ENCODE measurements at places on chromosomes 11 and 22.

DNA sequence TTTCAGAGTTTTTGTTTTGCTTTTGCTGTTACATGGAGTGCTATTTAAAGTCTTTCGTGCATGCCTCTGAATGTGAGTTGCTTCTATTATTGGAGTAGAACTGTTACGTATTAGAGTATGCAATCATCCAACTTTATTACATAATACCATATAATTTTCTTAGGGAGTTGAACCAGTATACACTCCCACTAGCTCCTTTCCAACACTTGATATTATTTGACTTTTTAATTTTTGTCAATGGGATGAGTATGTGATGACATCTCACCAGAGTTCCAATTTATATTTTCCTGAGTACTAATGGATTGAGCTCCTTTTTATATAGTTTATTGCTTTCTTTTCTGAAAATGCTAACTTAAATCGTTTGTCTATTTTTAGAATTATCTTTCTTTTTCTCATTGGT lies 90.9 kb downstream of the GRAMD1B start:
- ATAC-seq: no peak

GRCh38 chr22:45804319-45804985 lies 132.8 kb downstream of the ATXN10 start:
- no peak for ATAC-seq

GRCh38 chr11:69374946-69375310 lies 81.0 kb downstream of the MYEOV start:
- ATAC-seq: no peak

GRCh38 chr11:122690384-122690783 lies 34.9 kb downstream of the UBASH3B start:
- peak; percentile 25 for ATAC-seq

DNA sequence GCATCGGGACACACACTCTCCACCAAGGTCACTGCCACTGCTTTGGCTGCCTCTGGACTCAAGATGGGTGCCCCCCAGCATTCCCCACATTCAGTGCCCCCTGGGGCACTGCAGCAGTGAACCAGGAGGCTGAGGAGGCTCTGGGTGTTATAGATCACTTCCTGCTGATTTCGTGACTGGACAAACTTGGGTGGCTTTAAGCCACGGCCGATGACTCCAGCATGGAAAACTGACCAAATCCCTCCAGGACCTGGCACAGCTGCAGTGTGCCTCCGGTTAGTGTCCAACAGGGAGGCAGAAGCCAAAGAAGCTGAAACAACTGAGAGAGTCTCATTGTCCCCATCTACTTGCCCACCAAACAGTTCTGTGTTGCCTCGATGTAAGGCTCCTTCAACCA lies 1.2 kb upstream of the GANAB start:
- ATAC-seq: no peak

GRCh38 chr22:46891382-46891951 lies 129.0 kb downstream of the TBC1D22A start:
- ATAC-seq: no peak

DNA sequence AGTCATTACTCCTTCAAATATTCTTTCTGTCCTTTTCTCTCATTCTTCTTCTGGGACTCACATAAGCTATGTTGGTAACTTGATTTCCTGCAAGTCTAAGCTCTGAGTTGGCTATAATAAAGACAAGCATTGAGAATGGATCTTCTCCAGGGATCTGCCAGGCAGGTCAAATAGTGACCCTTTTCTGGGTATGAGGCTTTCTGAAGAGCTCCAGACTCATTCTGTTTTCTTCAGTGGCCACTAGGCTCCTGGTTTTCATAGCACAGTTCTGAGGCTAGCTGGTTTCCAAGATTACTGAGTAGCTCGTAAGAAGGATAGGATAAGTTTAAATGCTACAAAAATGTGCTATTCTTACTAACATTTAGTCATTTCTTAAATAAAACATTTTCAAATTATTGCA lies 38.3 kb downstream of the TMPRSS5 start:
- ATAC-seq: no peak

GRCh38 chr22:29031227-29032011 lies 30.2 kb downstream of the C22orf31 start:
- no peak for ATAC-seq

GRCh38 chr11:71998649-71999310 lies at the start of gene IL18BP:
TSS of gene IL18BP (plus strand) at chr11:71998909. CDS start at chr11:71999985, 1,076 bp downstream.
- ATAC-seq: peak; percentile 55

GRCh38 chr22:30280505-30280904 lies 8.8 kb downstream of the CASTOR1 start:
- no peak for ATAC-seq

DNA sequence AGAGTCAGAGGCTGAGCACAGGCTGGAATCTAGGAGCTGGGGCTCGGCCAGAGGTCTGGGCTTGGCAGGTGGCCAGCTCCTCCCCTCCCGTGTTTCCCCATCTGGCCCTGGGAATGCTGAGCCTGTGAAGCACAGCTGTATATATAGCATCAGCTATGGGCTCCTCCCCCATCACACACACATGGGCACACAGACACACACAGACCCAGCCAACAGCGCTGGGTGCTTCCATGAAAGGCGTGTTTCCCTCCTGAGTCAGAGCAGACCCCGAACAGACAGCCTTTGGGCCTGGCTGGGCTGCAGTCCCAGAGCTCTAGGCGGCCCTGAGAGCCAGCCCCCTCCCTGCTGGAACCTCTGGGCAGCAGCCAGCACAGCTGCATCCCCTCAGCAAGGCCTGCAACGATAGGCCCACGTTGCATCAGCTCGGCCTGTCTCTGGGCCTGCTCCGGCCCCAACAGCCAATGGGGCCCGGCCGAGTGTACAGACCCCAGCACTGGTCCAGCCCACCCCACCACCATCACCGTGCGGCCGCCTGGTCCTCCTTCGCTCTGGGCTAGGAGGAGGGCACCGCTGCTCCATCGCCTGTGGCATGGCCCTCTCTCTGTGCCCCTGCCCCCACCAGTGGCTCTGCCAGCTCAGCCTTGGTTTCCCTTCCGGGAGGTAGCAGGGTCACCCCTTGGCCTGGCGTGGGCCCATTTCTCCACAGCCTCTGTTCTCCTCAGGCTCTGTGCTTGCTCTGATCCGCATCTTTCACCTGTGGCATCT lies 7.6 kb upstream of the SERPINH1 start:
- no peak for ATAC-seq

DNA sequence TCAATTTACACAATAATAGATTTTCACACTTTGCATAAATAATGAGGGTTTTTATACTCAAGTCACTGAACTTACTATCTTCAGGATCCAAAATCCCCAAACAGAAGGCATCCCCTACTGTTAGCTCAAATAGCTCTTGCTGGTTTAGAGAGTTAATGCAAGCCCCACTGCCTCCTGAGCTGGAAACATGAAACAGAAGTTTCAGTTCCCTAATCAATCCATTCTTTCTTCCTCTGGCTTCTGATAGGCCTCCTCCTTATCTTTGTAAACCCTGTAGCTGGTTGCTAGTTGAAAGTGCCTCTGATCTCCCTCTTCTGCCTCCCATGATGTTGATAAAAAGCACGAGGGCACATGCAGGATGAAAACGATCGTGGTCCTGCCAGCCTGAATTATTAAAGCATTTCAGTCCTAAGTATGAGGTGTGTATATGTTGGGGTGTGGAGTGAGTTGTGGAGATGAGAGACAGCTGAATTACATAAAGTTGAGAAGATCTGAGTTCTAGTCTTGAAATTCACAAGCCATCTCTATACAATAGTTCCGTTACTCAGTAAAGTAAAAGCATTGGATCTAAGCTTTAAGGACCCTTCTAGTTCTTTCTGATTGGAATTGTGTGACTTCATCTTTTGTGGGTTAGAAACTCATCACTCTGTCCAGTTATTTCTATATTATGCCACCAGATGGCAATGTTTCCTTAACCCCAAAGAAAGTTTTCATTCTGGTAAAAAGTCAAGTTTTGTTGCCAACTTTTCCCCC lies 35.0 kb upstream of the EHF start:
- ATAC-seq: peak; percentile 51

DNA sequence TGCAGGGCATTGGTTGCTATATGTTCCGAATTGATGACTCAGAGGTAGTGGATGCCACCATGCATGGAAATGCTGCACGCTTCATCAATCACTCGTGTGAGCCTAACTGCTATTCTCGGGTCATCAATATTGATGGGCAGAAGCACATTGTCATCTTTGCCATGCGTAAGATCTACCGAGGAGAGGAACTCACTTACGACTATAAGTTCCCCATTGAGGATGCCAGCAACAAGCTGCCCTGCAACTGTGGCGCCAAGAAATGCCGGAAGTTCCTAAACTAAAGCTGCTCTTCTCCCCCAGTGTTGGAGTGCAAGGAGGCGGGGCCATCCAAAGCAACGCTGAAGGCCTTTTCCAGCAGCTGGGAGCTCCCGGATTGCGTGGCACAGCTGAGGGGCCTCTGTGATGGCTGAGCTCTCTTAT lies 5.4 kb upstream of the TTC36 start:
- ATAC-seq: no peak

DNA sequence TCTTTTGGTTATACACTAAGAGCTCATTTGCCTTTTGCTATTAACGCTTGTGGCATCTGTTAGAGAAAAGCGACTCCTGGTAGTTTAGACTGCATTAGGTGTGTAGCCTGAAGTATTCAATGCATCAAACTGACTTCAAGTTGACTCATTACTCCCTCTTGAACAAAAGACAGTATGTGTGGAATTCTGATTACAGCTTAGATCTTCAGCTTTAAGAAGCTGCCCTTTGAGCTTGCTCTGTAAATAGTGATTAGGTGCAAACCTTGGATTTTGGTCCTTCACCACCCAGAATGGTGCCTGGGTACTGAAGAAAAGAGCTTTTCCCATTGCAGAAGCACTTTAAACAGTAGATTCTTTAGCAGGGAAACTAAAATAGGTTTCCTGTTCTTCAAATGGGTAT lies 62.1 kb downstream of the FAT3 start:
- ATAC-seq: no peak

- no peak for ATAC-seq
Observed at GRCh38 chr11:109734566-109734965, 312.6 kb downstream of the C11orf87 start.

GRCh38 chr11:77501758-77502157 lies 27.9 kb upstream of the PAK1 start:
- ATAC-seq: no peak

DNA sequence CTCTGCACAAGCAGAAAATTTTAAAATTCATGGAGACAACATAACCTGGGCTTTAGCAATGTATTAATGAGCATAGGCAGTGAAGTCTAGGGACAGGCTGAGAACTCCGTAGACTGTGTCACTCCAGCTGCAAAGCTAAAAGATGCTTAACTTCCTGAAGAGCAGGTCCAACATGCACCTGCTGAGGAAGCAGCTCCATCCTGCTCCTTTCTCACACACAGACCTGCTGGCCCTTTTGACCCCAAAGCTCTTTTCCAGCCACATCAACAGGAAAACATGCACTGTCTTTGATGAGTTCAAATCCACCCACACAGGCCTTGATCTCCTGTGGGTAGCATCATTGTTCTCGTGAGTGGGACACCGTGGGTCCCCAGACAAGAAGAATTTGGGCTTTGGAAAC lies 36.0 kb downstream of the SYN3 start:
- ATAC-seq: no peak

GRCh38 chr11:91265946-91266345 lies 958.7 kb upstream of the FAT3 start:
- ATAC-seq: no peak

GRCh38 chr11:103370076-103370475 lies 260.9 kb downstream of the DYNC2H1 start:
- ATAC-seq: no peak

DNA sequence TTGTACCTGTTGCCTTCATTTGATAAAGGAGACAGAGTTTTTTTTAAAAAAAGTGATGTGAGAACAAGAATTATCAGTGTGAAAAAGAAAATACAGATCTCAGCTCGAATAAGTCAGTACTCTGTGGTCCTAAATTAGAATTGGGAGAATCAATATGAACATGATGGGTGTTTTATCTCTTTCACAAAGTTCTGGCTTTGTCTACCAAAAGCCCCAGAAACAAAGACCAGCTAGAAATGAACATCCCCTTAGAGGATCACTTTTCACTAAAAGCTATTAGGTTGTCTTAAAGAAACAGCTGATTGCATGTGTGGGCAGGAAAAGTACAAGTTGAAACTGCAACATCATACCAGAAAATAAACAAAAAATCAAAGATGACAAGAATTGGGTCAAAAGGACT lies 8.4 kb upstream of the ST14 start:
- ATAC-seq: no peak

DNA sequence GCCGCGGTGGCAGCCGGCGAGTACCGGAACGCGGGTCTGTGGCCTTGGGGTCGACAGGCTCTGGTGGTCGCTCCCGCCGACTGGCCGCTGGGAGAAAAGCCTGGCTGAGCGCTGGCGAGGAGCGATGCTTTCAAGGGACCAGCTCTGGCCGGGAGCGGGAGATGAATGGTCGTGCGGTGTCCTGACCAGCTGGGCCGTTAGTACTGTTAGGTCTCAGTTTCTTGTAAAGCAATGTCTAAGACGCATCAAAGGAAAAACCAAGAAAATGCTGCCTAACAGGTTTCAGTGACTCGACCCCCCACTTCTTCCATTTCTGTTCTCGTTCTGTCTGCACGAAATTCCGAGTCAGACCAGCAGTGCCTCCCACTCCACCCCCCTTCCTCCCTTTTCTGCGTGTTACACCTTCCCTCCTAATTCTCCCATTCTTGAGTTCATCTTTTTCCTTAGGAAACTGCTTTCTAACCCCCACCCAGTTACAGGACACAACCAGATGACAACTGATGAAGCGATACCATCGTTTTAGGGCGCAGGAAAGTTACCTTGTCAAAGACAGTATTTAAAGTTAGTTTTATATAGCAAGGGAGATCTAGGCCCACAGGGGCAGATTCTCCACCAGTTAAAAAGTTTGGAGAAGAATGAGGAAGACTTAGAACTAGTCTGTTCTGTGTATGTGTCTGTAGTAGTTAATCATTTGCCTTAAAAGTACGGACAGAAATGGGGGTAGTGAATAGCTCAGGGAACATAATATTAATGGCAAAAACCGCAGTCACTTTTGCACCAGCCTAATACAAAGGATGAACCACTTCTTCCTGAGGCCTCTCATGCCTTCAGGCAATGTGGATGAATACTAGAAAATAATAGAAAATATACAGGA lies 1.0 kb downstream of the CUL5 start:
- ATAC-seq: no peak

DNA sequence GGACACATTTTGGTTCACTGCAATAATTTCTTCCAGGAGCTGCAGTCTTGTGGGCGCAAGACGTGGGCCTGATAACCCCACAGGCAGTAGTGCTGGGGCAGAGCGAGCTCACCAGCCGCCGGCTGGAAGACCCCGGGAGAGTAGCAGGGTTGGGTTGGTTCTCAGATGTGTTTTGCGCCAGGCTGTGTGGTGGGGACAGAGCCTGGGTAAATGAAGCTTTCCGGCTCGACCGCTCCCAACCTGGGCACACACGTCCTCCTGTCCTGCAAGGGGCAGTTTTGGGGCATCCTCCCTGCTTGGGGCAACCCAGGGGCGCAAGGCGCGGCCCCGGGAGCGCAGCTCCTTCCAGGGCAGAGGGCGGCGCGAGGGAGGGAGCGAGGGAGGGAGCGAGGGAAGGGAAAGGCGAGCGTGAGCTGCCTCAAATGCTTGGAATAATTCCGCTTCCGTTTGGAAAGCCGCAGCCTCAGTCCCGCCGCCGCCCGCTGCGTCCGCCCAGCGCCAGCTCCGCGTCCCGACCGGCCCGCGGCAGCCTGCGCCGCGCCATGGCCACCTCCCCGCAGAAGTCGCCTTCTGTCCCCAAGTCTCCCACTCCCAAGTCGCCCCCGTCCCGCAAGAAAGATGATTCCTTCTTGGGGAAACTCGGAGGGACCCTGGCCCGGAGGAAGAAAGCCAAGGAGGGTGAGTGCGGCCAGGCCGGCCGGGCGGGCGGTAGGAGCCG lies at the start of gene PARVA:
Gene PARVA (plus strand): TSS at position 466 of the 718 bp plus-strand sequence. CDS start 77 bp downstream, at position 543.
- no peak for ATAC-seq

- ATAC-seq: no peak
Observed at GRCh38 chr11:122619757-122620156, 35.8 kb upstream of the UBASH3B start.

GRCh38 chr11:8709002-8709672 lies 26.5 kb downstream of the RPL27A start:
- ATAC-seq: no peak
